ENCODE measurements at places on chromosomes 7 and 10.

DNA sequence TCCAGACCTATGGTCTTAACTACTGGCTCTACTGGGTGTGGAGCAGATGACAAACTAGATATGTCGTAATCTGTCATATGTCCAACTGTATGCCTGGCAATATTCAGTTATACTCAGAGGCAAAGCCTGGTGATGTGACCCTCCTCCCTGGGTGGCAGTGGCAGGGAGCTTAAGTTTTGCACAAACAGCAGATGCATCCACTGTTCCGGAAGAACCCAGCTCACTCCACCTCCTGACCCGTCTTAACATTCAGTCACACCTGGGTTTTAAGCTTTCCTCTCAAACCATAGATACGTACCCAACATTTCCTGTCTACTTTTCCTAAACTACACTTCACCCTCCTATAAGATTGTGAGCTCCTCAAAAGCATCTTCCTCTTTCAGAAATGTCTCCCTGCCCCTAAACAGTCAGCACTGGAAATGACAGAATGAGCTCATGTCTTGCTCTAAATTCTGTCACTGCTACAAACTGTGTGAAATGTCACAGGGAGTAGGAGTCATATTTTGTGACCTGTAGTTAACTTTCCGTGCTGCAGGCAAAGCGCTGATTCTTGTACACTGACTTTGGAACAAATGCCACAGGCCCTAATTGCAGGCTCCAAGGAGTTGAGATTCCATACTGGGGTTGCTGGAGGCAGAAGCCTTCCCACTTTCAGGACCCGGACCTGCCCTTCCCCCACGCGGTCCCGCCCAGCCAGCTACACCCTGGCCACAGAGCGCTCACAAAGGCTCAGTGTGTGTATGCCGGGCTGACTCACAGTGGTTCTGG lies 23.9 kb downstream of the SCD start:
- no peak for DNase-seq

GRCh38 chr10:75542084-75542483 lies 110.7 kb downstream of the LRMDA start:
- no peak for DNase-seq

DNA sequence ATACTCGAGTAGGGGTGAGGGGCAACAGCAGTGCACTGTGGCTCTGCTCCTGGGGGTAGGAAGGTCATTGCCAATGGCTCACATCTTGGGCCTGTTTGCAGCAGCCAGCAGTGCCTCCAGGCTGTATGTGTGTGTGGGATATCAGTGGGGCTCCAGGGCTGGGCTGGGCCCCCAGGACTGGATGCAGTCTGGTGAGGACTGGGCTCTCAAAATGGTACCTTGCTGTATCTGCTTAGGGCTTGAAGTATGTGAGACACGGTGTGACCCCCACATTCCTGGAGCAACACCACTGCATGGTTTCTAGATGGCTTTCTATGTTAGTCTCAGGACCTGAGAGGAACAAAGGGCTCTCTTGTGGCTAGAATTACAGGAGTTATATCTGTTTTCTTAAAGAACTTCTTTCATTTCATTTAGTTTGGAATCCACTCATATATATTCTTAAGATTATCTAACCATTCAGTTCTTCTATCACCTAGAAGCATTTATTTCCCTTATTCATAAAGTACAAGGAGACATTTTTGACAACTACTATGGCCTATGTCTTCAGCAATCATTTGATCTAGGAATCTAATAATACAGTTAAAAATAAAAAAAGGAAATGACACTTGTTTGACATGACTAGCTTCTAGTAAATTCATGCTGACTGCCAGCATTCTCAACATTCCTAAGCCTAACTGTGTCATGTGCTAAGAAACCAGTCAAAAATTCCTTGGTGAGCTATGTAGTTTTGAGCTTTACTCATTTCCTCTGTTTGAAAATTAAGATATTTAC lies 443.2 kb upstream of the SEMA3A start:
- DNase-seq: no peak

DNA sequence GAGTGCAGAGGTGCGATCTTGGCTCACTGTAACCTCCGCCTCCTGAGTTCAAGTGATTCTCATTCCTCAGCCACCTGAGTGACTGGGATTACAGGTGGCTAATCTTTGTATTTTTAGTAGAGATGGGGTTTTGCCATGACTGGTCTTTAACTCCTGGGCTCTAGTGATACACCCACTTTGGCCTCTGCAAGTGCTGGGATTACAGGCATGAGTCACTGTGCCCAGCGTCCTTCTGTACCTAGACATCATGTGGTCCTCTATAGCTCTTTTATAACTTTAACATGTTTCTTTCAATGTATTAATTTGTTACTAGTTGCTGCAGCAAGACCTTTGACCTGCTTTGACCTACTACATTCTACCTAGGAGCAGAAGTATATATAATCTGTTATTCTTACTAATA lies 38.7 kb upstream of the BICC1 start:
- no peak for DNase-seq

- DNase-seq: no peak
These were observed 82.6 kb upstream of the ELMO1 start for GRCh38 chr7:37531225-37531624.

GRCh38 chr7:28440055-28440601 lies 27.8 kb downstream of the CREB5 start:
- no peak for DNase-seq

GRCh38 chr7:33044401-33044718 lies 18.2 kb downstream of the NT5C3A start:
- no peak for DNase-seq

DNA sequence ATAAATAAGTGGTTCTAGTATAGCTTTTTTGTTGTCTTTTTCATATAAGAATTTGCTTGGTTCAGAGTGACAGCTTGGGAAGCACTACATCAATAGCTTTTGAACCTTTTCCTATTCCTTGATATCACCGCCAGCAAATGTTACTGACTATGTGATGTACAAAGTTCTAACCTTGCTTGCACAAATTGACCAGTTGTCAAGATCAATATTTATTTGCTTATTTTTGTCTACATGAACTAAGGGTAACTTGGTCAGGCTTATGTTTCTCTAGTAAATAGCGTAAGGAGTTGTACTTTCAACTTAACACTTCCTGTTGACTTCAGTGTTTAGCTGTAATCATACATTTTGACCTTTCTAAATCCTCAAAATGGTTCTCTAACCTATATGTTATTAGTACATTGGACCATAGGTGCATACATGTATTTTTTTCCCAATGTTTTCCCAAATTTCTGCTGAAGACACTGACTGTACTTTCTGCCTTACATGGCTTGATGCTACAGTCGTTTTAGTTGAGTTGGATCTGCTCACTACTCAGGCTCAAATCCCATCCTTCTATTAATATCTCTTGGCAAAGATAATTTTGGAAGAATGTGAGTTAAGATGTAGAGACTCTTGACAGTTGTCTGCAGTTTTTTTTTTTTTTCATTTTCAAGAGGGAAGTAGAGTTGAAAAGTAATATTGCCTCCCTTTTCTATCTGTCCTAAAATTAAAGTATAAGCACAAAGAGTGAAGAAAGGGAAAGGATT lies 239.1 kb upstream of the KAT6B start:
- DNase-seq: no peak

DNA sequence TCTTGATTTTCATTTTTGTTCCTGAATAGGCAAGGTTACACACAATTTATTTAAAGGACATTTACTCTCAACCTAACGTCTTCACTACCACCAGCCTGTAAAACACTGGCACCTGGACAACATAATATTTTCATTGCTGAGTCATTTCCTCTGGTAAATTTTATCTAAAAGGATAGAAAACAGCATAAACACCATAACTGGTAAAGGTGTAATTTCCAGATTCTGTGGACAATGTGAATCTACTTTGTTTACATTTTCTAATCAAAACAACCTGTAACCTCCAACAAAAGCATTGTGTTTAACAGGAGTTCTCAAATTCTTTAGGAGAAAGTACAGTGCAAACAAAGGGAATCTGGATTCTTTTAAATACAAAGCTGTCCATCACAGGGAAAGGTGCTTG lies 472.0 kb upstream of the AKR1E2 start:
- DNase-seq: no peak

DNA sequence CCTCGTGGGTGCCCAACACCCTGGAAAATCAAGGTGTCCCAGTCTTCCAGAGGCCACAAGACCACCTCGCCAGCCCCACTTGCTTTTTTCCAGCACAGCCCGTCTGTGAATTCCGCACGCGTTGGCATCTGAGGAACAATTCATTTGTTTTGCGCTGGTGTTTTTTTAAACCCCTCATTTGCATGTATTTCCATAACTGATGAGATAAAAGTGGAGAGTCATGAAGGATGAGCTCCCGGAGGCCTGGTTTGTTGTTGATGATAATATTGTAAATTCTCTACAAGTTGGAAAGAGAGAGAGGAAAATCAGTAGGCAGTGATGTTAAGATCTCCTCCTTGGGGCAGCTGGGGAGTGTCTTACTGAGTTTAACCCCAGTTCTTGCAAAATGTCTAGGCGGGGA lies 34.6 kb downstream of the SLC29A3 start:
- DNase-seq: no peak

GRCh38 chr10:580778-581177 lies 108.7 kb downstream of the DIP2C start:
- no peak for DNase-seq

GRCh38 chr10:72218726-72219125 lies 2.6 kb upstream of the ASCC1 start:
- DNase-seq: no peak

DNA sequence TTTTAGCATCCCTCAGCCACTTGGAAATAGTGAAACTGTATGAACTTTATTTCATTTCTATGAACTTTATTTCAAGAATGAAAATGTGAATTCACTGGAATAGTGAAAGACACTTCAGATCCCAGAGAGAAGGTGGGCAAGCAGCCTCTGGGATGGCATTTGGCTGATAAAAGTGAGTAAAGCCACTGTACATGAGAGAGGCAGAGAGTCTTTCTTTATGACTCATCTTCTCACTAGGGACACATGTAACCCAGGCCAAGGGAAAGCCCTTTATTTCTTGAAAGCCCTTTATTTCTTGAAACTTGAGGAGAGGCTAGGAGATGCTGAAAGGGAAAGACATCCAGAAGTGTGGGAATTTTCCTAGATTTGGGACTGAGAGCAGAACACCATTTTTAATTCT lies 148.9 kb upstream of the SMIM30 start:
- DNase-seq: no peak

- DNase-seq: peak; percentile 49
These were observed 102.2 kb upstream of the ZNF438 start for GRCh38 chr10:31133792-31134310.

- DNase-seq: no peak
These were observed 17.2 kb upstream of the CDHR3 start for GRCh38 chr7:105945848-105946247.

DNA sequence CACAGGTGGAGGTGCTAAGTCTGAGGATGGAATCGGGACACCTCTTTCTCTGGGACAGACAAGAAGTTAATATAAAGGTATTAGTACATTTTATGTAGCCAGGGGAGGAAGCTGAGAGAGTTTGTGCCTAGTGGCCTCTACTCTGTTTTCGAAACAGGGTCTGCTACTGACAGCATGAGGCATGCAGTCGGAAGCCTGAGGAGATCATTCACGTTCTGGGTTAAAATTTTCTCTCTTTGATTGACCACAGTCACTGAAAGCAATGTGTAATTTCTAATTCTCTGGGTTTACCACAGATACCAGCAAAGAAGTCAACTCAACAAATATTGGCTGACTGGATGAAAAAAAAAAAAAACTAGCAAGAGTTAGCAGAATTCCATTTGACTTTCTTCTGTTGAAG lies 53.3 kb upstream of the KCTD7 start:
- DNase-seq: no peak

DNA sequence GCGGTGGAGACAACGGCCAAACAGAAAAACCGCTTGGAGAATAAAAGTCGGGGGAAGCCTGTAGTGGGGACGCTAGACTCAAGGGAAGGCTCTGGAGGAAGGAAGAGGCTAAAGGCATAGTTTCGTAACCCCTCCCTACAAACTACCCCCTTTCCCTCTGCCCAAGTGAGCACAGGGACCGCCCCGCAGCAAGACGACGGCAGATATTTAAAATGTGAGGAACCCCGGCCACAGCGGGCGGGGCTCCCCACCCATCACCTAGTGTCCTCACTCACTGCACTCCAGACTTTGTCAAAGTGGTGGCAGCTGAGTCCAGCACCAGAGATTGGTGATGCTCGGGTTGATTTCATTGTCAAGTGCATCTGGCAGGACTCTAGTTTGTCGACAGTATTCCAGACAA lies 69.1 kb downstream of the PRKAG2 start:
- DNase-seq: no peak

DNA sequence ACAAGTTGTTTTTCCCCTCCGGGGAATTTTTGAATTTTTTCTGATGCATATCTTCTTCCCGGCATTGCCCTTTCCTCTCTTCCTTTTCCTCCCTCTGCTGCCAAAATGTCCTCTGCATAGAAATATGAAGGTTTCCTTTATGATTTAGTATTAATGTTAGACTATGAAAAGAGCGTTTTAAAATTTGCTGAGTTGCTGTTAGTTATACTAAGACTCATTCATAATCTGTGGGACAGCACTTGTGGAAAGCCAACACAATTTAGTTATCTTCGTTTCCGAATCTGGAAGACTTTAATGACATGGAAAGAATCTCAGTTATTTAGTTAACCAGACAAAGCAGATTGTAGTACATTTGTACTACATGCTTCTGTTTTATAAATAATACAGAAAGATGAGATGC lies 25.0 kb downstream of the POU6F2 start:
- DNase-seq: no peak

GRCh38 chr7:106386958-106387357 lies 102.2 kb upstream of the NAMPT start:
- DNase-seq: no peak

DNA sequence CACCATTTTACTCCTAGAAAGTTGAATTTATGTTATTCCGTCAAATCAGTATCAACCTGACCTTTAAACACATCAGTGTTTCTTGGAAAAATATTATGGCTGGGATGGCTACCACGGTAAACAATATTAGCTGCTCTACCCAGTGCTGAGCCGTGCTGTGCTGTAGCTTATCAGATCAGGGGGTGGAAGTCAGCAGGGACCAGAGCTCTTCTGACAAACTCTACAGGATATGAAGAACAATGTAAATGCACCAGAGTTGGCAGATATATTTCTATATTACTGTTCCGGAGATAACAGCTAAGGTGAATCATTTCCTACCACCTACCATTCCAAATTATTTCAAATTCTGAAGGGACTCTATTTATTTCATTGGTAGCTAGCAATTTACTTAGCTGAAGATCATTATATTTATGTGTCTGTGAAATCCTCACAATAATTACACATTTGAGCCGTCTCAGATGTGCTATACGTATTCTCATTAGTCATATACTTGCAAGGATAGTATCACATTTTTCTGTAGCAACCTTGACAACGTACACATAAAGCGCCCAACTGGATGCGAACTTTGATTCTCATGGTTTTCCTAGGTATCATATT lies 76.5 kb downstream of the TEX36 start:
- DNase-seq: no peak

GRCh38 chr7:152894295-152895170 lies 135.0 kb downstream of the ACTR3B start:
- no peak for DNase-seq

GRCh38 chr10:55628260-55628701 lies 732.8 kb downstream of the ZWINT start:
- DNase-seq: no peak

DNA sequence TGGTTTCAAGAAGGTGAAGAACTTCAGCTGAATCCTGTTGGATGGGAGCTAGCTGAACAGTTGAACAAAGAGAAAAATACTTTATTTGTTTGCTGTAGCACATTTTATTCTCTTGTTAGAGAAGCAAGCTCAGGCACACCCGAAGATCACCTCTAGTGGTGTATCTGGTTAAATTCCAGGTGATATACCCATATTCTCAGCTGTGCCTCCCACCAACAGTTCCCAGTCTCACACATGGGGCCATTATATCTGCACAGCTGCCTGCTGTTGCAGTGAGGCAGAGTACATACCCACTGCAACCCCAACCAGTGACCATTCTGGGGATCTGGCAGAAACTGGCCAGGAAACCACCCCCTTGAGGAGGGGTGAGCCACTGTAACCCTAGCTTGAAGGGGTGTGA lies 9.2 kb downstream of the BTAF1 start:
- DNase-seq: no peak

Measured in T-helper 1 cell (primary cell).